Endodermal cell (in vitro differentiated cells): ENCODE measurements at places on chromosomes 16 and 17. TPM values are rescaled to one million over a fixed set of nuclear protein-coding genes. Genes with fewer than 3 reads are reported as not detected.

DNA sequence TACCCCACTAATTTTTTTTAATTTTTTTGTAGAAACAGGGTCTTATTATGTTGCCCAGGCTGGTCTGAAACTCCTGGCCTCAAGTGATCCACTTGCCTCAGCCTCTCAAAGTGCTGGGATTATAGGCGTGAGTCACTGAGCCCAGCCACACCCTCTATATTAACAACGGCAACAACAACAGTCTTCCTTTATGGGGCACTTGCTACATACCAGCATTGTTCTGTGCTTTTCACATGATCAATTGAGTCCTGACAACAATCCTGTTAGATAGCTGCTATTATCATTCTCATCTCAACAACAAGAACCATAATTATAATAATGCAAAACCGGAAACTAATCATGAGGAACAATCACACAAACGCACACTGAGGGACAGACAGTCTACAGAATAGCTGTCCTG, 12.6 kb upstream of the ARL5C start:
- H3K4me1 ChIP-seq: no peaks in the 10 kb centered on the region
- H3K27me3 ChIP-seq: no peaks in the 10 kb centered on the region
- H3K4me3 ChIP-seq: no peak overlapping the region
- H3K36me3 ChIP-seq: peaks cover 28% of the 10 kb centered on the region
- no peak overlapping the region for H3K27ac ChIP-seq

GRCh38 chr17:55023626-55024025, 55.1 kb downstream of the STXBP4 start:
- H3K4me1 ChIP-seq: no peaks in the 10 kb centered on the region
- no peak for DNase-seq
- H3K4me3 ChIP-seq: no peak overlapping the region
- no peaks in the 10 kb centered on the region for H3K36me3 ChIP-seq

DNA sequence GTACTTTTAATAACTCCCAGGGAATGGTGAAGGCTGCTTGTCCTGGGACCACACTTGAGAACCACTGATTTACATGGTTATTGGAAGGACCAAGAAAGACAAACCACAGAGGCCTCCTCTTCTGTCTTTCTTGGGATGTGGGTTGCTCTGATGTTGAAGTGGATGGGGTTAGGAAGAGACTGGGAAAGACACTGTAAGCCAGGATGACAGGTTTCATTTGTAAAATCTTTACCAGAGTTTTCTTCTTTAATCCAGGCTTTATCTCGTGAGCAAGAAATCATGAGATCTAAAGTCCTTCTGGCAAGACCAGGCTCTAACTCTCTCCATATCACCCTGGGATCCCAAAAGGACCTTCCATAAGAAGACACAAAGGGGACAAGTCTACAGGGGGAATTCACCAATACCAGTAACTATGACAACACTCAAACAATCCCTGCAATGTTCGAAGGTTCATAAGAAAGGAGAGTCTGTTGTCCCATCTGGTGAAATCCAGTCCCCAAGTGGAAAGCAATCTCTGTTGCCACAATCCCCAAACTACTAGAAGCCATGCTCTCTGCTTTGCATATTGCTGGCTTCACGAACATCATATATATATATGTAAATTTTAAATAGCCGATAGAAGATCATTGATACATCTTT, 44.8 kb upstream of the CDRT4 start:
- H3K27ac ChIP-seq: no peak overlapping the region
- H3K4me3 ChIP-seq: no peak overlapping the region
- peak; percentile 7 for DNase-seq
- H3K27me3 ChIP-seq: no peaks in the 10 kb centered on the region

DNA sequence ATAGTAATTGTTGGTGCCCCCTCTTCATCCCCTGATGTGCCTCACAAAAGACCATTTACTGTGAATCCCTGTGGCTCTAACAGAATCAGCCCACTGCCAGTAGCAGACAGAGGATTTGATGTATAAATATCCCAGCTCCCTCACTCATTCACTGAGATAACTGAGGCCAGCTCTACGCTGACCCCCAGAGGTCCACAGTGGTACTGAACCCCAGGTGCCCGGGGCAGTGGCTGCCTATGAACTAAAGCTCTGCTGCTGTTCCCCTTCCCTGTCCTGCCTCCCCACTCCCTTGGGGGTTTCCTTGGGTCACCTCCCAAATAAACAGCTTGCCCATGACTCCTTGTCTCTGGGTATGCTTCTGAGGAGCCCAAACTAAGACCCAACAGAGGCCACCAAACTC, 295.8 kb downstream of the FOXL1 start:
- peak; percentile 93 for DNase-seq
- H3K27ac ChIP-seq: no peak overlapping the region
- H3K27me3 ChIP-seq: no peaks in the 10 kb centered on the region

- no peaks in the 10 kb centered on the region for H3K27me3 ChIP-seq
- H3K4me3 ChIP-seq: no peak overlapping the region
- H3K27ac ChIP-seq: peak overlapping the region; percentile 96
Measured at GRCh38 chr16:8571061-8571596, 19.2 kb downstream of the TMEM114 start.

DNA sequence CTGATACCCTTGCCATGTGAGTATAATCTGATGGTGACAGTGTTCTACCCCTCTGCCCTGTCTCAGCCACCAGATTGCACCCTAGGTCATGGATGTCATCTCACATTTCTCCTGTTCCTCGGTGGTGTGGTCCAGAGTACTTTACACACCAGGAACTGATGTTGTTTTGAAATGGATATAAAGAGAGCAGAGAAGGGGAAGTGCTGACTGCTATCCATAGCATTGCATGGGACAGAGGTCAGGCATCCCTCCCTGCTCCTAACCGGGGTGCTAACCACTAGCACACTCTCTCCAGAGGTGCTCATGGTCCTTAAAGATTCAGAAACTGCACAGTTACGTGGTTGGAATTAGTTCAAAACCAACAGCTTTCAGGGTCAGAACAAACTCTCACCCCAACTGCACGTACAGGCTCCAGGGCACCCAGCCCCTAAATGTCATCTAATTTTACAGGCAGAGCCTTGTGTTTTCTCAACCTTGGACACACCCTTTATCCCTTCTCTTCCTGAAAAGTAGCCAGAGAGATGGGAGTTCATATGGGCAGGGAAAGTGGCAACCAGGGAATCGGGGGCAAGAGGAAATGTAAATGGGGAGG, 16.3 kb downstream of the TTLL6 start:
- H3K27me3 ChIP-seq: peaks cover 84% of the 10 kb centered on the region
- no peak overlapping the region for H3K27ac ChIP-seq
- DNase-seq: no peak
- H3K4me3 ChIP-seq: no peak overlapping the region
- H3K36me3 ChIP-seq: no peaks in the 10 kb centered on the region

DNA sequence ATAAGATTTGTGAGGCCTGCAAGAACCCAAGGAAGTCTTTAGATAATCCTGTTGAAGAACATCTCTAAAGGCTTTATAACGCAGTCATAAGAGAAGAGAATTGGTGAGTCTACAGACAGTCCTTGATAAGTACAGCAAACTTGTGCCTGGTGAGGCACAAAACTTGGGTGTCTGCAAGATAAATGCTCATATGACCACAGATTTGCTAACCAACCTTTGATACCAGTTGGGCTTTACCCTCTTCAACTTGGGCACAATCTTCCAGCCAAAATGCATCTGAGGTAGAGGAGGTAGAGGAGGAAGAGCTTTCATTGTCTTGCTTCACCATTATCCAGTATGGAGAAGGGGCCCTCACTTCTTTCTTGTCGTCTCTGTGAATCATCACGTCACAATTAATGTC, 16.9 kb downstream of the PDZD9 start:
- no peak overlapping the region for H3K4me3 ChIP-seq
- DNase-seq: no peak
- no peaks in the 10 kb centered on the region for H3K4me1 ChIP-seq
- peaks cover 55% of the 10 kb centered on the region for H3K36me3 ChIP-seq
- no peak overlapping the region for H3K27ac ChIP-seq

- no peak overlapping the region for H3K27ac ChIP-seq
- no peak overlapping the region for H3K4me3 ChIP-seq
- no peak for DNase-seq
- H3K36me3 ChIP-seq: peaks cover 10% of the 10 kb centered on the region
- no peaks in the 10 kb centered on the region for H3K4me1 ChIP-seq
- no peaks in the 10 kb centered on the region for H3K27me3 ChIP-seq
Measured at GRCh38 chr17:67636834-67637520, 80.8 kb upstream of the NOL11 start.

Gene CCDC40
- 11.9 to 38.9 TPM (median 30.1 TPM) in 3 replicates for total RNA-seq

DNA sequence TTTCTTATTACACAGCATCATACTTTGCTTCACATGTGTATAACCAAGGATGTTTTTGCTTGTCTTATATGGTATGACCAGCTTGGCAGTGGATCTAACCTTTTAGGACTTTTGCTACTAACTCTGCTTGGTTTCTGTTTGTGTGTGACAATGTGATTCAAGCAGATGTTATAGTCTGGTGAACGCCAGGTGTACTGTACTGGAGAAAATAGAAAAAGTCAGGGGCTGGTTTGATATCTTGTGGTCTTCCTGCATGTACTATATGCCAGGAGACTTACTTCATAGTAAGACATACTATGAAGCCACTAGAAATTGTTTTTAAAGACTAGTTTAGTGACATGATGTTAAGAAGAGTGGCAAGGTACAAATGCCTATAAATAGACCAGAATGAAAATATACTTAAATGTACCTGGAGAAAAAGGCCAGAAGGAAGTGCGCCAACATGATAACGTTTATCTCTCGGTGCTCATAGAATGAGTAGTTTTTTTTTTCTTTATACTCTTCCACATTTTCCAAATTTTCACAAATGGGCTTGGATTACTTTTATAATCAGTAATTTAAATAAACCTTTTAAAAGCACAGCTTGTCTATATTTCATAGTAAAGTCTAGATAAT, 112.3 kb downstream of the PRKCA start:
- no peaks in the 10 kb centered on the region for H3K27me3 ChIP-seq
- no peaks in the 10 kb centered on the region for H3K36me3 ChIP-seq
- peak overlapping the region; percentile 36 for H3K4me3 ChIP-seq

Gene DNASE1L2
- total RNA-seq: 0.35 to 0.67 TPM (median 0.52 TPM) in 3 replicates

GRCh38 chr16:23607726-23608125, 11.6 kb upstream of the NDUFAB1 start:
- no peak overlapping the region for H3K27ac ChIP-seq
- DNase-seq: no peak
- H3K4me1 ChIP-seq: no peaks in the 10 kb centered on the region
- H3K27me3 ChIP-seq: no peaks in the 10 kb centered on the region
- peaks cover 32% of the 10 kb centered on the region for H3K36me3 ChIP-seq
- H3K4me3 ChIP-seq: no peak overlapping the region

DNA sequence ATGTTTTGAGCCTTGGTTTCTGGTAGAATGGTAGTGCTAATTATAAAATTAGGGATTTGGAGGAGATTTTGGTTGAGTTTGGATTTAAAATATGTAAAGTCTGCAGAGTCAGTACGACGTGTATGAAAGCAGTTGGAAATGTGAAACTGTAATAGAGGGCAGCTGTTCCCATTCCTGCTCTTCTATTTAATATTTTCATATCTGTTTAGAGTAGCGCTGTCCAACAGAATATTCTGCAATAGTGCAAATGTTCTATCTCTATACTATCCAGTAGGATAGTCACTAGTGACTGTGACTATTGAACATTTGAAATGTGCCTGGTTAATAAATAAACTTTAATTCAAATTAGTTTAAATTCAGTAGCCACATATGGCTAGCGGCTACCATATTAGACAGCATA, 443.4 kb upstream of the SOX9 start:
- DNase-seq: no peak
- no peak overlapping the region for H3K27ac ChIP-seq
- no peak overlapping the region for H3K4me3 ChIP-seq
- H3K4me1 ChIP-seq: no peaks in the 10 kb centered on the region

GRCh38 chr17:4019275-4019674, 55.0 kb upstream of the ATP2A3 start:
- H3K4me3 ChIP-seq: no peak overlapping the region
- no peak for DNase-seq
- no peak overlapping the region for H3K27ac ChIP-seq
- no peaks in the 10 kb centered on the region for H3K4me1 ChIP-seq
- no peaks in the 10 kb centered on the region for H3K27me3 ChIP-seq

- H3K36me3 ChIP-seq: no peaks in the 10 kb centered on the region
- H3K4me3 ChIP-seq: no peak overlapping the region
- DNase-seq: no peak
- no peak overlapping the region for H3K27ac ChIP-seq
Measured at GRCh38 chr17:48757524-48757961, 29.0 kb upstream of the HOXB13 start.

Gene ABCA5
- 2.7 to 9.4 TPM (median 3.6 TPM) in 3 replicates for total RNA-seq

- no peaks in the 10 kb centered on the region for H3K36me3 ChIP-seq
- H3K27me3 ChIP-seq: no peaks in the 10 kb centered on the region
- DNase-seq: no peak
- peak overlapping the region; percentile 78 for H3K27ac ChIP-seq
- H3K4me3 ChIP-seq: no peak overlapping the region
Measured at GRCh38 chr17:43723697-43724359, 34.8 kb downstream of the SOST start.

DNA sequence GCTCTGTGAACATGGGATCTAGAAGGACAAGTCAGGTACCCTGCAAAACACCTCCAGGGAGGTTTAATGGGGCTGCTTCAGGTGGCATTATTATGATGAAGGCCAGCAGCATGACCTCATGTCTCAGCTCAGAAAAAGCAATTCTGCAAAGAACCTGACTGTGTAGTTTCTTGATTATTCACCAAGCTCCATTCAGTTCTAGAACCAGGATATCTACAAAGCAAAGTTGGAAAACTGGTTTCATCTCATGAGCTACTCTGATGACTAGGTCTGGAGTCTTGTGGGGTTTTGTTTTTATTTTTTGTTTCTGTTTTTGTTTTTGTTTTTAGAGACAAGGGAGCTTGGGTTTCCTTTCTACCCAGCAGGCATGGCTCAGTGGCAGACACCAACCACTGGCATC, 19.0 kb upstream of the LRRC37A3 start:
- DNase-seq: no peak
- no peaks in the 10 kb centered on the region for H3K4me1 ChIP-seq
- H3K4me3 ChIP-seq: no peak overlapping the region
- H3K27me3 ChIP-seq: no peaks in the 10 kb centered on the region

Gene NLRC3
- total RNA-seq: 0.18 and 0.23 TPM in 2 replicates

DNA sequence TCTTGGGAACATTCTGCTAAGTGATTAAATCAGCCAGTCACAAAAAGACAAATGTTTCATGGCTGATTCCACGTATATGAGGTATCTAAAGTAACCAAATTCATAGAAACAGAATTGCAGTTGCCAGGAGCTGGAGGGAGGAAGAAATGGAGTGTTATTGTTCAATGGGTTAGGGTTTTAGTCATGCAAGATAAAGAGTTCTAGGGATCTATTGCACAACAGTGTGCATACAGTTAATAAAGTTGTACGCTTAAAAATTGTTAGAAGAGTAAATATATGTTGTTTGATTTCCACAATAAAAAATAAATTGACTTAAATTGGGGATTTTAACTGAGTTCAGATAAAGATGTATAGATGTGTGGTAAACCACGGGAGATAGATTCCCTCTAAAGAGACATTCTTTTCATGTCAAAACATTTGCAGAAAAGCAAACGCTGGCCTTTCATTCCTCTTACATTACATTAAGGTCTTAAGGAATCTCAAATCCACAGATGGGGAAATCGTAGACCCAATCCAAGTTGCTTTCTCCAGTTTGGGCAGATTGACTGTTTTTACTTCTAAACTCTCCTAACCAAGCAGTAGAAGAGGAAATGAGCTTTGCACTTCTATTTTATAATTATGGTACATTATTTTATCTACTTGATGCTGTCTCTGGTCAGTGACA, 4.6 kb downstream of the PRDM7 start:
- H3K27me3 ChIP-seq: peaks cover 15% of the 10 kb centered on the region
- no peak overlapping the region for H3K4me3 ChIP-seq
- H3K36me3 ChIP-seq: no peaks in the 10 kb centered on the region
- no peak for DNase-seq
